DMS 273 treated with DMSO at 0.1 percent for 48 hours (cell line): ENCODE measurements at places on chromosomes 3 and 15.

GRCh38 chr15:50880651-50881114 is 27.8 kb upstream of the AP4E1 start:
- no peak for DNase-seq

DNA sequence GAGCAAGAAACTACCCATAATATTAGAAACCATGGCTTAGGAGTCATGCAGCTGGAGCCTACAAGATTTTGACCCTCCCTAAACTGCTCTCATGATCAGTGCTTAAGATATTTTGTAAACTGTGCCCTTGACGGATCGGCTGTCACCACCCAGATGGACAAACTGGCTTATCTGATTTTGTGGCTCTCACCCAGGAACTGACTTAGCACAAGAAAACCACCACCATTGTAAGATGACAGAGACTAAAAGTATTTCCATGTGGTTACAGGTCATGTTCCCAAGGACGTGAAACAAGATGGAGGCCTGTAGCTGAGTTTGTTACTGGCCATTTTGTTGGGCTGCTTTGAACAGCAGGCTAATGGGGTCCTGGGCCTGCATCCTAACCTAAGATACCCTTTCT is 940.9 kb downstream of the OTOL1 start:
- DNase-seq: no peak

- no peak for DNase-seq
These were observed 11.5 kb upstream of the PDIA5 start for GRCh38 chr3:123055352-123055751.

GRCh38 chr3:50167841-50168209 is 12.7 kb downstream of the SEMA3F start:
- DNase-seq: no peak

GRCh38 chr3:46422617-46423016 is 15.6 kb downstream of the CCRL2 start:
- peak; percentile 36 for DNase-seq

DNA sequence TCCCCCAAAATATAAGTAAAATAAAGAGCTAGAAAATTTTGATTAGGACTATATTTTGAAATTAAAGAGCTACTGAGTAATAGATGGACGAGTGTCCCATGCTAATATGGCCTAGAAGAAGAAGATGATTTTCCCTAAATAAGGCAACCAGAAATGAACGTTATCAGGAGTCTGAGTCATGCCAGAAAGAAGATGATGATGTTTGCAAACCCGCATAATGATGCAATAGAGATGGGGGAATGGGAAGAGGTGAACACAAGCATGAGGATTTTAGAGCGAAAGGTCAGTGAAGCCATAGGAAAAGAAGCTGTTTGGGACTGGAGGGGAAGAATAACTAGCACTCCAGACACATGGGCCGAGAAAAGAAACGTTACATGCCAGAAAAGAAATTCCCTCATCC is 71.7 kb downstream of the FGF12 start:
- DNase-seq: no peak

DNA sequence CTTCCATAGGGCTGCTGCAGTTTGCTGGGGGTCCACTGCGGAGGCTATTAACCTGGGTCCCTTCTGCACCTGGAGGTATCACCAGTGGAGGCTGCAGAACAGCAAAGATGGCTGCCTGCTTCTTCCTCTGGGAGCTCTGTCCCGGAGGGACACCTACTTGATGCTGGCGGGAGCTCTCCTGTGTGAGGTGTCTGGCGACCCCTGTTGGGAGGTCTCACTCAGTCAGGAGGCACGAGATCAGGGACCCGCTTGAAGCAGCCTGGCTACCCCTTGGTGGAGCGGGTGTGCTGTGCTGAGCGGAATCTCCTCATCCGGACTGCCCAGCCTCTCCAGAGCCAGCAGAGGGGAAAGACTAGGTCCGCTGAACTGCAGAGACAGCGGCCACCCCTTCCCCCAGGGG is 56.0 kb upstream of the CTXND1 start:
- no peak for DNase-seq

- DNase-seq: no peak
These were observed 29.9 kb upstream of the LRRFIP2 start for GRCh38 chr3:37204314-37204713.

DNA sequence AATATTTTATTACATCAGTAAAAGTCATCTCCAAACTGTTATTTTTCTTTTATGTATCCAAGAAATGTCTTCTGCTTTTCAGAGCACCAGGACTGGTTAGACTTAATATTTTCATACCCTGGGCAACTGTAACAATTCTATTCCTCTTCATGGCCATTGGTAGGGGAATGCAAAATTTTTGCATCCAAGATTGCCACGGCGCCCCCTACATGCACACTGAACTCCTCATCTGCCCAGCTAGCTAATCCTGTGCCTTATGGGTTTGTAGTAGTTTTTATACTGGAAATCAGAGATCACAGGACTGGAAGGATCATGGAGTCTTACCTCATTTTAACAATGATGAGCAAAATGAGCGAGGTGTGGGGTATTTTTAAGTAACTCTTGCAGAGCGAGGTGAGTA is 74.2 kb downstream of the CRTC3 start:
- no peak for DNase-seq

DNA sequence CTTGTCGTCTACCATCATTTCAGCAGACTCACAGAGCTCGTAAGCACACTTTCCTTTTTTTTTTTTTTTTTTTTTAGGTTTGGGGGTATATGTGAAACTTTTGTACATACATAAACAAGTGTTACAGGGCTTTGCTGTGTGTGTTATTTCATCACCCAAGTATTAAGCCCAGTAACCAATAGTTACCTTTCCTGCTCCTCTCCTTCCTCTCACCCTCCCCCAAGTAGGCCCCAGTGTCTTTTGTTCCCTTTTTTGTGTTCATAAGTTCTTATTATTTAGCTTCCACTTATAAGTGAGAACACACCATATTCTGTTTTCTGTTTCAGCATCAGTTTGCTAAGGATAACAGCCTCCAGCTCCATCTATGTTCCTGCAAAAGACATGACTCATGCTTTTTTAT is 746.8 kb downstream of the GRM7 start:
- DNase-seq: no peak

- DNase-seq: no peak
These were observed 222.4 kb upstream of the LRIG1 start for GRCh38 chr3:66723231-66723630.

DNA sequence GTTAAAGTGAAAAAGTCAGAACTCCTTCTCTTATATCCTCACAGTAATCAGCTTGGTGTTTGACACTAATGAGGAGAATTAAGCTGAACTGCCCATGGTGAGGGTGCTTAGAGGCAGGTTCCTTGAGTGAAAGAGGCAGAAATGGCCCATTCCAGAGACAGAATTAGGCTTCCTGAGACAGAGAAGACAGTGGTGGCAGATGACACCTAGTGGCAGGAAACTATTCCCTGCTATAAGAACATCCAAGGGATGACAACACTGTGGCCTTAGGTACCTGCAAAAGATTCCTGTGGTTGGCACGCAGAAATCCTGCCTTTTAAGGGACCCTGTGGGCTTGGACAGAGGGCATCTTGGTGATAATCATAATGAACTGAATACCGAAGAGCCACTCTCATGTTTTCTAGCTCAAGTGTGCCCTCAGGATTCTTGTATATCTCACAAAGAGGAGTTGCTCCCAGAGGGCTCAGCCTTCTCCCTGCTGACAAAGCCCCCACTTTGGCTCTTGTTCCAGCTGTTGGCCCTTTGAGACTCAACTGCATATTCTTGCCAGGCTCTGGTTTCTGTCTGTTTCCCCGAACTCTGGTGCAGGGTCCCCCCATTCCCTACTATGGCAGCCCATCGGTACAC is 56.0 kb downstream of the KBTBD12 start:
- DNase-seq: peak; percentile 45

GRCh38 chr3:50130436-50130835 is 24.7 kb upstream of the SEMA3F start:
- no peak for DNase-seq
